DMS 273 treated with DMSO at 0.1 percent for 48 hours (cell line): ENCODE measurements at places on chromosomes 6 and 20.

DNA sequence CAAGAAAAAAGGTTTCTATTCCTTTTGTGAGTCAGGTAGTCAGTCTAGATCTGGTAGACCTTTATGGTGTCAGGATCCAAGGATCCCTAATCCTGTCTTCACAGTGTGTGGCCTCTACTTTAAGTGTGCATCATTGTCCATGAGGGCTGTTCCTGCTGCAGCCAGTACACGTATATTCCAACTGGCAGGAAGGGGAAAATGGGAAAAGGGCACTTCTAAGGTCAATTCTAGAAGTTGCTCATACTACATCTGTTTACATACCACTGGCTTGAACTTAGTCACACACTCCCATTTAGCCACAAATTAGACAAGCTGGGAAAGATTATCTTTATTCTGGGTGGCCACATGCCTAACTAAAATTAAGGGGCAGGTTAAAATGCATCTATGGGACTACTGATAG is 9.7 kb upstream of the MMS22L start:
- no peak for DNase-seq

GRCh38 chr6:98124171-98124570 is 710.2 kb upstream of the POU3F2 start:
- DNase-seq = no peak

GRCh38 chr6:134814076-134814695 is 135.7 kb downstream of the ALDH8A1 start:
- DNase-seq = no peak

GRCh38 chr6:87297119-87297518 is 25.3 kb upstream of the SMIM8 start:
- DNase-seq = no peak

GRCh38 chr6:164832410-164832809 is 477.0 kb downstream of the C6orf118 start:
- DNase-seq = no peak

DNA sequence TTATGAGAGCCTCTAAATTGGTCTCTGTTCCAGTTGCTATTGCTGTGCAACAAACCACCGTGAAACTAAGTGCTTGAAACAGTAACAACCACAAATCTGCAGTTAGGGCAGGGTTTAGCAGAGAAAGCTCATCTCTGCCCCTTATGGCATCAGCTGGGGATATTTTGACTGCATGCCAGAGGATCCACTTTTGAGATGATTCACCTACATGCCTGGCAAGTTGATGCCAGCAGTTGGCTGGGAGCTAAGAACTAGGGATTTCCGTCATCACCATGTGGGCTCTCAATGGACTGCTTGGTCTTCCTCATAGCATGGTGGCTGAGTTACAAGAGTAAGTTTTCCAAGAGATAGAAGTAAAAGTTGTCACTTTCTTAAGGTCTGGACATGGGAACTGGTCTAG is 35.1 kb downstream of the PLCB4 start:
- no peak for DNase-seq

GRCh38 chr20:6580486-6580885 is 187.0 kb upstream of the BMP2 start:
- no peak for DNase-seq

DNA sequence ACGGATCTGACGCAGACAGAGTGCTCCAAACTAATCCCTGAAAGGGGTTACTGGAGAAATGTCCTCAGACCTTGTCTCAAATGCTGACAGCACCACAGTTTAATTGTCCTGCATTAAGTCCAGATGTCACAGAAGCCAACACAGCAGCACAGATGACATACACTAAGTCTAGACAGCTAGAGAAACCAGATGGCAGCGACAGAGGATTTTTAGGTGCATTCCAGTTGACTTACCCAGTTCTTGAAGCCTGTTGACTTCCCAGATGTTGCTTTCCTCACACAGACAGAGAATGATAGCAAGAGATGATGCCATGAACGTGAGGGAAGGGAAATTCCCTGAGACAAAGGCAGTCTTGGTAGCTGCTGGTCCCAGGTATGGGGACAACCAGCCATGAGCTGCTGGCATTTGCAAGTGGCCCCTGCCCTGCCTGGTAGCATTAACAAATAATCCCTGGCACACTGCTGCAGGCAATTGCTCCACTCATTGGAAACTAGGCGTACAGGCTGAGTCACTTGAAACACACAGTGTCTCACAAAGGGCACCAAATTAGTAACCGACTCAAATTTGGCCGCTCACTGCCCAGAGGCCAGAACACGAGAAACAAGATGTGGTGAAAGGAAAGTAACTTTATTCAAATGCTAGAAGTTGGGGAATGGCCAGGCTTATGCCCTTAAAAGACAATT is 52.2 kb downstream of the ADGB start:
- DNase-seq = no peak

- DNase-seq = no peak
These were observed 438.9 kb upstream of the EPHA7 start for GRCh38 chr6:93858213-93858612.

DNA sequence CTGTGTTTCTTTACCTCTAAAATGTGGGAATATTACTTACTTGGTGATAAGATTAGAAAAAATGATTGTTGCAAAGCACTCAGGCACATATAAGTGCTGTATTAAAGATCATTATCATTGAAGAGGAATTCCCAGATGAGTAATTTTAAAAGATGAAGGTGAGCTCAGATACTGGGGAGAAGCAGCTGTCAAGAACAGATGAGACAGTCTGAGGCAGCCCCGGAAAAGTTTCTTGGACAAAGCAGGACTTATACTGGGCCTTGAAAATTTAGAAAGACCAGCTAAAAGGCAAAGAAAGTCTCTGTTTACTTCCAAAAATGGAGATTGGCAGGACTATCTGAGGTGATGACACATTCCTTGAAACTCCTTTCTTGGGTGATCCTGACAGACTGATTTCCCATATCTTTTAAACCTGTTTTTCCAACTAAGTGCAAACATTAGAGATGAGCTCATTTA is 93.8 kb upstream of the MARCKS start:
- no peak for DNase-seq

- no peak for DNase-seq
These were observed 7.1 kb downstream of the PANK2 start for GRCh38 chr20:3896302-3896701.

GRCh38 chr6:13508711-13509705 is 21.6 kb upstream of the GFOD1 start:
- DNase-seq = no peak

GRCh38 chr6:7025861-7026260 is 81.9 kb upstream of the RREB1 start:
- DNase-seq = no peak

- no peak for DNase-seq
These were observed 94.8 kb upstream of the PHACTR1 start for GRCh38 chr6:12621754-12622153.

DNA sequence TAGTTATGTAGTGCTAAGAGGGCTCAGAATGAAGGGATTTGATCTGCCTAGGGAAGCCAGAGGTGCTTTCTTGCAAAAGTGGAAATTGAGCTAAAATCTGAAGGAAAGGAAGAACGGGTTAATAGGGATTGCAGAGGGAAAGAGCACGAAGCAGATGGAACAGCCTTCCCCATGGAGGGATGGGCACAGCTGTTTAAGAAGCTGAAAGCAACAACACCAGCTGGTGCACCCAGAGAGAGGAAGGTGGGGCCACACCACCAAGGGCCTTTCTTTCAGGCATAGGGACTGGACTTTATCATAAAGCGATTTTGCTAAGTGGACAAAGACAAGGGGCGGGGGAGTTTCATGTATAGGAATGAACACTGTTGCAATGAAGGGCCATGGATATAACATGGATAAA is 65.8 kb upstream of the SNRPB2 start:
- peak; percentile 96 for DNase-seq

GRCh38 chr6:169859401-169859977 is 108.1 kb downstream of the ERMARD start:
- DNase-seq = no peak

- no peak for DNase-seq
These were observed at the start of gene TSHZ2 for GRCh38 chr20:52972190-52972937. Gene TSHZ2, plus strand, starts transcription at chr20:52972358. Its CDS starts 936 bp downstream, at chr20:52973294.

DNA sequence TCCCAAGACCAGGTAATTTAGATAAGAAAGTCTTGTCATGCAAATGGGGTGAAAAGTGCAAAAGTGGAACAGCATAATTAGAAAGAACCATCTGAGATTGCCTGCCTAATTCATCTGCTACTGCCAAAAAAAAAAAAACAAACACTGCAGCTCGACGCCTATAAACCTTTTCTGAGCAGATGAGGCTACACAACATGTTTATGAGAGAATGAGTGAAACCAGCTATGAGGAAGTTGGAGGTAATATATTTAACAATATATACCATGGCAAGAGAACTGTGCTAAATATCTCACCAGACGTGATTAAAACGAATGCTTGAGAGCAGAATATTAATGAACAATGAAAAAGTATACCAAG is 50.0 kb downstream of the LAMA4 start:
- DNase-seq = no peak

- DNase-seq = no peak
These were observed 88.7 kb upstream of the NAA20 start for GRCh38 chr20:19928328-19929011.

- no peak for DNase-seq
These were observed 317.1 kb upstream of the FERMT1 start for GRCh38 chr20:6439737-6440442.

GRCh38 chr20:44547419-44547818 is 25.5 kb upstream of the SERINC3 start:
- DNase-seq = no peak

DNA sequence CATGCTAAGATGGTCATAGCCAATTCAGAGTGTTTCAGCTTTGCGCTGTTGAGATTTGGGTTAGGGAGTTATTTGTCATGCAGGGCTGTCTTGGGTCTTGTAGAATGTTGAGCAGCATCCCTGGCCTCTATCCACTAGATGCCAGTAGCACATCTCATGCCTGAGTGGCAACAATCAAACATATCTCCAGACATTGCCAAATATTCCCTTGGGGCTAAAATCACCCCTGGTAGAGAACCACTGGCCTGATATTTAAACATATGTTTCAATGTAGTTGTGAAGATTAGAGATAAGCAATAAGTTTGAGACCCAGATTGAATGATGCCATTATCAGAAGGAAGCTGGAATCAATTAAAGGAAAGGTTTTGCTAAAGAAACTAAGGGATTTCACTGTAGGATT is 463.3 kb downstream of the DOK5 start:
- no peak for DNase-seq

- DNase-seq = peak; percentile 83
These were observed 87.7 kb downstream of the CDH22 start for GRCh38 chr20:46220455-46221207.

GRCh38 chr20:62274332-62274950 is 28.4 kb upstream of the ADRM1 start:
- no peak for DNase-seq

- DNase-seq = no peak
These were observed 4.0 kb downstream of the BLTP3A start for GRCh38 chr6:34795836-34796425.
